ENCODE measurements at places on chromosomes 6 and 20.

DNA sequence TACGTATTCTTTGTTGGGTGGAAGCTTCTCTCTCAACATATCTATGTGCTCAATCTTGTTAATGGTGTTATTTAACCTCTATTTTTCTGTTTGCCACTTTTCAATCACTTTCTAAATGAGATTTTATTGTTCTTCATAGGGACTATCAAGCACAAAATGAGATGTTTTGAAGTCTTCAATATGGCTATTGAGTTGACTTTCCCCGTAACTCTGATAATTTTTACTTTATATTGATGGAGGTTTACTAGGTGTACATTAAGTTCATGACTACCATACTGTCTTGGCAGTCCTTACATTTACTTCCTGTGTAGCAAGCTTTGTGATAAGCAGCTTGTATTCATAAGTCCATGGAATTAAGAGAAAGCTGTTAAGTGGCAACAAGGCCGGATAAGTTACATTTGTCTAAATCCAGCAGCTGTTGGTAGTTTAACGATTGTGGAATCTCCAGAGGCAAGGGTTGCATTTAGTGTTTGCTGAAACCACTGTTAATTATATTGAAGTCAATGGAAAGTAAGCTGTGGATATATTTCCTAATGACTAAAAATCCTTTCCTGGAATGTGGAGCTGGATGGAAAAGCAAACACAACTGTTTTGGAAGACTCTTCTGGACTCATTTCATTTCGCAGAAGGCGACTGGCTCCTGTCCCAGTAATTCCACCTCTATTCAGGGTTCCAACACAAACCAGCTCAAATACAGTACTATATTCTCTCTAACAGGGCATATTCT, 57.3 kb upstream of the SMIM29 start:
- no peak for DNase-seq

DNA sequence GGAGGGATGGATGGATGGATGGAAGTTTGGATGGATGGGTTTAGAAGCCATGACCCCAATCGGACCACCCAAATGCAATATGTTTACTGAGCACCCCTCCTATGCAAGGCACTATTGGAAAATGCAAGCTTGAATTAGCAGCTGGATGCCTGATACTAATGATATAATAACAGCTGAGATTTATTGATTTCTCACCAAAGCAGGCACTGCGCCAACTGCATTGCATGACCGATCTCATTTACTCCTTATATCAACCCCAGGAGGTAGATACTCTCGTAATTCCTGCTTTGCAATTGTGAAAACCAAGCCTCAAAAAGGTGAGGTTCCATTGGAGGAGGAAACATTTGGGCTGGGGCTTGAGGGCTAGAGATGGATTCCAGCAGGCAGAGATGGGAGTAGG, 89.7 kb downstream of the KCNB1 start:
- DNase-seq: no peak

GRCh38 chr6:28567506-28567905, 41.8 kb downstream of the GPX5 start:
- DNase-seq: no peak

GRCh38 chr6:150881911-150882481, 16.5 kb downstream of the MTHFD1L start:
- DNase-seq: no peak

- DNase-seq: no peak
Observed at GRCh38 chr6:19158586-19158985, 678.6 kb upstream of the ID4 start.

DNA sequence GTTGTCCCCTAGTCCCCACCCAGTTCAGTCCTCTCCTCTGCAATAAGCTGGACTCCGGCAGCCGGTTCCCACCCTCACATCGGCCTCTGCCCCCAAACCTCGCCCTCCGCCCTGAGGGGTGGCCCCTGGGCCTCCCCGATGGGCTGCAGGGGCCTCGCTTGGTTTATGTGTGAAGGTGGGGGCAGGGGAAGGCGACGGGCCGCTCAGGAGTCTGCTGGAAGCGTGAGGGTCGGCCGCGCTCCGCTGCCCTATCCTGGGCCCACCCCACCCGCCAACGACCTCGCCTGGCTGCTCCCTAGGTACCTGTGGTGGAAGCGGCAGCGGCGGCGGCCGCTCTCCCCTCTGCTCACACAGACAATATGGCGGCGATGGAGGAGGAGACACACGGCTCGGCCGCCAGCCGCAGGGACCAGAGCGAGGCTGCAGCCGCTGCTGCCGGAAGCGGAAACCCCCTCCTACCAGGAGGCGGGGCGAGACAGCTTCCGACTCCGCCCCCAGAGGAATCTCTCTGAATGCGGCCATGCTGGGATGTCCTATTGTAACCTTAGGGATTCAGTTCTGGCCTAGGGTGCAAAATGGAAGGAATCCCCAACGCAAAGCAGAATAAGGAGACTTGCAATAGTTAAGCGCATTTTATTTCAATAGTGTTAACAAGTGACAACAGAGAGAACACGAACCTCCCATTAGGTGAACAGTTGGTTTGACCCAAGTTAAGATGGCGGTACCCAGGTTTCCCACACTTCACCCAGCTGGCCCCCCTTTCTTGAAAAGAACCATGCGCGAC, at the start of gene CSNK2A1:
Gene CSNK2A1, minus strand, starts transcription at position 422 of the 784 bp plus-strand sequence. CDS start 35,239 bp downstream, outside the sequence.
- peak; percentile 96 for DNase-seq

DNA sequence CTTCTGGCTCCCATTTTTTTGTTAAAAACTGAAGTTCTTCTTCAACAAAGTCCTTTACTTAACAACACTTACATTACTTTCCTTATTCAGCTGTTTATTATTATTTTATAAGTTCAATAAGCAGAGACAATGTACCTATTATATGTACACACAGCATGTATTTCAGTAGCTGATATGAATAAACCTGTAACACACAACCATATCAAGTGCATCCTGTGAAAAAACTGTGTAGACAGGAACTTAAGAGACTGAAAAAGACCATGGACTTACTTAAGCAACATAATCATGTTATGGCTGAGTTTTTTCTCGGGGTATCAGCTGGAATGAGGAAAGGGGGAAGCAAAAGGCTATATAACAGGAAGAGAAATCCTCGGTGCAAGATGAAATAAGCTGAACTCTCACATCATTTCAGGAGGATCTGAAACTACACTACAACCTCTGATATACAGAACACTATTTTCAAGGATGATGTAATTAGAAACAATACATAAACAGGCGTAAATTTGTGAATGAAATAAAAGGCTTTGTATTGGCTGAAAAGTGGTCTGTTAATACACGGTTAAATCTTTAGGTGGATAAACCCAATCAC, 70.9 kb downstream of the REV3L start:
- DNase-seq: no peak

Measured in nephron progenitor cell (in vitro differentiated cells).